CD4-positive, alpha-beta T cell treated with Interleukin-6 at 100 ng/mL for 8 hours (primary cell): ENCODE measurements at places on chromosomes 7 and 10.

GRCh38 chr10:73289958-73290357 lies 37.5 kb upstream of the MRPS16 start:
- no peak for DNase-seq

GRCh38 chr7:106666353-106666752 lies 5.4 kb upstream of the CCDC71L start:
- no peak for DNase-seq

DNA sequence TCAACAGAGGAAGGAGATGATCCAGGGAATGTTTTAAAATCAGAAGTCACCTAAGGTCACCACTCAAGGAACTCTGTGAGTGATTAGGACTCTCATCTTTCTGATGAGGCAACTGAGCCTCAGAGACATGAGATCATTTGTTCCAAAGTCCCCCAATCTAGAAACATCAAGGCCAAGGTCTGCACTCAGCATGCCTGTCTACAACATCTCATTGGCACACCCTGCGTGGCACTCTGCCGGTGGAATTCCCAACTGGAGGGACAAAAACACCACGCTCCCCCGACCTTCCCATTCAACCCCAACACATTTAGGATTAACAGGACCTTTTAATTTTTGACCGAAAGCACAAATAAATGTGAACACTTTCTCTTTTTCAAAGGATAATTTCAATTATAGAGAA lies 31.4 kb downstream of the CPXM2 start:
- DNase-seq = no peak

- DNase-seq = no peak
These were observed 420.5 kb upstream of the CNTNAP2 start for GRCh38 chr7:145696071-145696470.
